ENCODE measurements at places on chromosomes 12 and 14.

DNA sequence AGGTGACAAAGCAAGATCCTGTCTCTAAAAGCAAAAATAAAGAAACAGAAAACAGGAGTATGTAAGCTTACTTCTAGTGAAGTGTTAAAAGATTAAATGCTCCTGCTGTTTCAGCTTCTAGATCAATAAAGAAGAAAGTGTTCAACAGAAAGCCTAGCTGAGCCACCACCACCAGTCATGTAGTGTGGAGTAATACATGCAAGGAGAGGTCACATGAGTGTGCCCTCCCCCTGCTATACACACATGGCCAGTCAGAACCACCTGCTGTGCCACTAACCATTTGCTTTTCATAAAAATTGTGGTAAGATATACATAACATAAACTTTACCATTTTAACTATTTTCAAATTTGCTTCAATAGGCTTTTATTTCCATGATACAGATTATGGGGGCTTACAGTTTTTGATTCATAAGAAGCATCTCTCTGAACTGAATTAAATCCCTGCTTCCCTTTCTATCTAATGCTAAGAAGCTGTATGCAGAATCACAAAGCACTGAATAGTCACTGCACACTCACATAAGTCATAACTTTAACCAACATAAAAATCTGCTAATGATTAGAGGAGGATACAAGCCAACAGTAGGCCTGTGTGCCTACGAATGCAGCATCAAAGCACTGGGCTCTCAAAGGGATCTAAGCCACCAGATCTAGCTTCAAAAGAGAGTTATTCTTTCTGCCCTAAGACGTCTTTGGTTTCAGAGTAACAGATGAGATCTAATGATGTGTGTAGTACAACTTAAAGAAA lies 515.5 kb downstream of the C12orf50 start:
- DNase-seq = no peak

- no peak for DNase-seq
These were observed 3.7 kb upstream of the METAP2 start for GRCh38 chr12:95470300-95470699.

GRCh38 chr14:89493406-89493805 lies 76.4 kb upstream of the FOXN3 start:
- no peak for DNase-seq

GRCh38 chr12:56237552-56237951 lies 7.7 kb downstream of the SLC39A5 start:
- no peak for DNase-seq

DNA sequence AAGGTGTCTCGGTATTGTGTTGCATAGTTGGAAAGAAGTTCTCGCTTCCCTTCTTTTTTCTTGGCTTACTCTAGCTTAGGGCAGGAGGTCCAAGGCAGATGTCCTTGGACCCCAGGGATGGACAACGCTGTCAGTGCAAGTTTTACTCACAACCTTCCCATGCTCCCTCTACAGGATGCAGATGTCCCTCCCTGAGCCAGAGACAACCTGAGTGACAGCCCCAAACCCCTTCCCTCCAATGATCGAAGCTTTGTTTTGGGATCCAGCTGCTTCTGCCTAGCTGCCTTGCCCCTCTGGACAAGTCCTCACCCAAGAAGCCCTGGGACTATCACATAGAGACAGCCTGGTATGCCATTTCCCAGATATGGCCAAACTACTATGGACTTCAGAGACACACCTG lies 112.0 kb upstream of the RAP1B start:
- DNase-seq = no peak

DNA sequence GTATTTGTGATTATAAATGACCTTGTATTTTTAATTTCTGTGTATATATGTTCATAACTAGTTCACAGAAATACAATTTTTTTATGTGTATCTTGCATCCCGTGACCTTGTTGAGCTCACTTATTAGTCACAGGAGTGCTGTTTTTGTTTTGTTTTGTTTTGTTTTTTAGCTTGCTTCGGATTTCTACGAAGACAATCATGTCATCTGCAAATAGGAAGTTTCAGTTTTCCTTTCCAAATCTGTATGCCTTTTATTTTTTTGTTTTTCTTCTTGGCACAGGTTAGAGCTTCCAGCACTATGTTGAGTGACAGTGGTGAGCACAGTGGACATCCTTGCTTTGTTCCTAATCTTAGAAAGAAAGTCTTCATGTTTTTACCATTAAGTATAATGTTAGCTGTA lies 229.2 kb upstream of the GARIN6 start:
- DNase-seq = no peak

- DNase-seq = no peak
These were observed 8.8 kb downstream of the DDX47 start for GRCh38 chr12:12821975-12822374.

DNA sequence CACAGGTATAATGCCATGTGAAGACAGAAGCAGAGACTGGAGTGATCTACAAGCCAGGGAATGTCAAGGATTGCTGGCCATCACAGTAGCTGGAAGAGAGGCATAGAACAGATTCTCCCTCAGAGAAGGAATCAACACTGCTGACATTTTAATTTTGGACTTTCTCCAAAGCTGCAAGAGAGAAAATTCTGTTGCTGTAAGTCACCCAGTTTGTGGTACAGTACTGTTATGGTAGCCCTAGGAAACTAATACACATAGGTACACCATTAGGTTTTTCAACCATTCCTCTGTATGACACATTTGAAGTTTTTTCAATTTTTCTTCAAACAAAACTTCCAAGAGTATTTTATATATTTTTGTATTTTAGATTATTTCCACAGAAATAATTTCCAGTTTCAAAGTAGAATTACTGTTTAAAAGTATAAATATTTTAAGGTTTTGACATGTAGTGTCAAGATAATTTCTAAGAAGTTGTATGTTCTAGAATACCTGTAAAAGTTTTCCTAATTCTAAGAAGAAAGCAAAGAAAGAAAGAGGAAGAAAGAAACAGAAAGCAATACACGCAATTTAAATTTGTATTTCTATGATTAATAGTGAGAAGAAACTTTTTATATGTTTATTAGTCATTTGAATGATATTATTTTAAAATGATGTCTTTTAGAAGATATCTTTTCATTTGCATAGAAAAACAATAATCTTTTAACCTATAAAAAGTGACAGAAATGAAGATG lies 64.9 kb upstream of the CATSPERB start:
- DNase-seq = no peak

GRCh38 chr12:68755536-68756243 lies 9.7 kb downstream of the SLC35E3 start:
- DNase-seq = no peak

DNA sequence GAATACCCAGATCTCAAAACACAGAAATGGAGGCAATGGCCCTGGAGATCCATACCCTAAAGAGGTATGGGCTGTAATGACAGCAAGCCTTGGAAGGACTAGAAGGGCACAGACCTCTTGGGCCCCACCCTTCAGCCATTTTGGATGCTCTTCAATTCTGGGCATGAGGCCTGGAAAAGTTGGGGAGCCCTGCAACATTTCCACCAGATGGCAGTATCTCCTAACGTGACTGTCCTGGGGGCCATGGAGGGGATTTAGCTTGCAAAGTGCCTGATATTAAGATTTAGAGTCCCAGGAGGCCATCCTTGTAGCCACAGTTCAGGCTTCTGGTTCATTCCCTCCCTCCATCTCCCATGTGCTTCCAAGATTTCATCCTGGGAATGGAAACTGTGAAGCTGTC lies 30.2 kb downstream of the KCNA5 start:
- no peak for DNase-seq

DNA sequence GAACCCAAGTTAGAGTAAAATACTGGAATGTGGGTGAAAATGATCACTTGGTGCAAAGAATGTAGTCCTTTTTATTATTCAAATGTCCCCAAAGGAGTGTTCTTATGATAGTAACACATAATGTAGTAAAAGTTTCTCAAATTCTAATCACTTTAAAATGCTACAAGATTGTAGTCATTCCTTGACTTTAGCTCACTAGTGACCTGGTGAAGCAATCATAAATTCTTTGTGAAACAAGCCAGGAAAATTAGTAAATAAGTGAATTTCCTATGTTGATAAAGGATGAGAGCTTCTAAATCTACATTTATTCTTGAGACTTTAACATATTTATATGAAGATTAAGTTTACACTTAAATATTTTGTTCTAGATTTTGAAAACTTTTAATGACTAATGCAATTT lies 30.7 kb upstream of the SLC17A8 start:
- no peak for DNase-seq

DNA sequence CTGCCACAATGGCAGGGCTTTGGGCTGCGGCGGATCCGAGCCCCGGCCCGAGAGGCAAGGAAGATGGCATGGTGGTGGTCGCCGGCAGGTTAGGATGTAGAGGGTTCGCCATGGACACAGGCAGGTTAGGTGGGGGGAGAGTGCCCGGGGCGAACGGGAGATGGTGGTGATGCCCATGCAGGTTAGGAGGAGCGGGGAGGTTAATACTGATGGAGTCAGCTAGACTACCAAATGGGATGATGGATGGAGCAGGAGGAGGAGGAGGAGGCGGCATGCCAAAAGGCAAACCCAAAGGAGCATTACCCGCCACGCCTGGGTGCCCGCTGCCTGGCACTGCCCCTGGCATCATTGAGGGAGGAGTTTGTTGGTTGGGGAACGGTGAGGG lies 6.2 kb downstream of the MYL6 start:
- DNase-seq = no peak
